H4 (cell line): ENCODE measurements at places on chromosomes 16 and 17. TPM values are rescaled to one million over a fixed set of nuclear protein-coding genes. Genes with fewer than 3 reads are reported as not detected.

DNA sequence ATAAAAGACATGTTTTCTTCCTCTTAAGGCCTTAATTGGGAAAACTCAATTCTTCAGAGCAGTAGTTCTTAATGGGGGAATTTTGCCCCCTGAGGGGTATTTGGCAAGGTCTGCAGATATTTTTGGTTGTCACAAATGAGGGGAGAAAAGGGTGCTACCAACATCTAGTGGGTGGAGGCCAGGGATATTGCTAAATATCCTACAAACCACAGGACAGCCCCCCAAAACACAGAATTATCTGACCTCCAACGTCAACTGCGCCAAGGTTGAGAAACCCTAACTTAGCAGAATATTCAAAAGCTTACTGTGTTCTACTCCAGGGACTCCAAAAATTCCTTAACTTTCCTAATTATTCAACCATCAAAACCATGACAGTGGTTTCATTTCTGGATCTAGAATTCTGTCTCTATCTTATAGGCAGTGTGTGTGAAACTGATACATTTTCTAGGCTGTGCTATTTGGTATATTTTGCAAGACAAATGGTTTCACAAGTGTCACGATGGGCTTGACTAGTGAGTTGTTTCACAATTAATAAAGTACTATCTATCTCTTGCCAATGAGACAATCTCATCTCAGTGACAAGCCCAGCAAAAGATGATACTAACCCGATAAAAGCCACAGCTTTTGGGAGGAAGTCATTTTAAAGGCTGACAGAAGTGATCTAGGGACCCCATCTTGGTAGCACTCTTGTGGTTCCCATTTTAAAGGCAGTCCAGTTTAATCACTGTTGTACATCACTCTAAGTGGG, 14.7 kb downstream of the TXNDC11 start:
- no peak for DNase-seq

- no peak for DNase-seq
Measured at GRCh38 chr17:79865351-79866210, 26.3 kb upstream of the CBX4 start.

GRCh38 chr16:85657996-85658395, 30.8 kb downstream of the GINS2 start:
- DNase-seq = no peak

- no peak for DNase-seq
Measured at GRCh38 chr17:28961391-28961790, 10.1 kb upstream of the PHF12 start.

DNA sequence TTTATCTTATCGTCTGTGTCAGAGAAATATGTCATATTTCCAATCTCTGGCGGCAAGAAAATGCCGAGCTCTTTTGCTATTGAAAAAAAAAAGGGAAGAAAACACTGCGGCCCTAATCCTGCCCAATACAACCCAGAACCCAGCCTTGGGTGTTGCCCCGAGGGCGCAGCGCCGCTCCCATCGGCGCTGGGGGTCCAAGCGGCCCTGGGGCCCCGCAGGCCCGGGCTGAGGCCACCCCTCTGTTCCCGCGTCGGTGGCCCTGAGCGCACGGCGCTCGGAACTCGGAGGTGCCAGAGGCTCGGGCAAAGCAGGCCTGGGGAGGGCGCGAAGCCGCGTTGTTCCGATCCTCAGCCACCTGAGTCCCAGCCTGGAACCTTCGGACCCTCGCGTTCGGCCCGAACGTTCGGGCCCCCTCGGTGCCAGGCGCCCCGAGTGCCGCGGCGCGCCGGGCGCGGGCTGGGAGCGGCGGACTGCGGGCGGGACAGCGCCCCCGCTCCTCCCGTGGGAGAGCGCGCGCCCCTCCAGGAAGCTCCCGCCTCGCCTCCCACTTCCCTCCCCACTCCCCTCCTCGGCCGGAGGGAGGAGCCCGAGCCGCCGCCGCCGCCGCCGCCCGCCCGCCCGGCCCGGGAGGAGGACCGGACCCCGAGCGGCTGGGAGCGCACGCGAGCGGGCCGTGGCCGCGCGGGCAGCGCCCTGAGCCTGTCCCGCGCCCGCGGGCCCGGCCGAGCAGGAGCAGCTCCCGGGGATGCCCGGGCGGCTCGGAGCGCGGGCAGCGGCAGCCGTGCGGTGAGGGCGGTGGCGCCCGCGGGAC, at the start of gene CPNE2:
Gene CPNE2, plus strand, starts transcription at position 609 of the 811 bp plus-strand sequence. CDS start 18,160 bp downstream, outside the sequence.
- DNase-seq = no peak

DNA sequence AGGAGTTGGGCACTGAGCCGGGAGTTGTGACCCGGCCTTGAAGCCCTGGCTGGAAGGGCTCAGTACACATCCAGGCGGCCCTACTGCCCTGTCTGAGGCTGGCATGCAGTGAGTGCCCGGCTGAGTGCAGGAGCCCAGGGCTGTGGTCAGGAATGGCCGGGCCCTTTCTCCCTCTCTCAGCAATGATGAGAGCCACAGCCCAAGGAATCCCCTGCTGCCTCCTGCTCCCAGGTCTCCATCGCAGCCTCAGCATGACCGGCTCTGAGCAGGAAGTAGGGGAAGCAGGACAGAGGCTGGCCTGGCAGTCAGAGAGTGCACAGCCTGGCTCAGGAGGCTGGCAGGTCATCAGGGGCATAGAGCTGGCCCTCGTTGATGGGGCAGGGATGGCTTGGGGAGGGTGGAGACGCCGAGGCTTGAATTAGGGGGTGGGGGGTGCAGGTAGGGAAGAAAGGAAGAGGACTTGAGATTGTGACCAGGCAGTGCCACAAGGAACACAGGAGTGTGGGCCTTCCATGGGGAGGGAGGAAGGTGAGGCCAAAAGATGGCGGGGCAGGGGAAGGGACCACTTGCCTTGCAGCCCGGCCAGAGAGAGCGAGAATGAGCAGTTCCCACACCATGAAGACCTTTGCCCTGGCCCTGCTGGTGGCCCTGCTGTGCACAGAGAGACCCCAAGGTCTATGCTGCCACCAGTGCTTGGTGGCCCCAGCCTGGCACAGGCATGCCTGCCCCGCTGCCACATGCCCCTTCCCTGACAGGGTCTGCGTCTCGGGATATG, 32.1 kb upstream of the KRT17 start:
- DNase-seq = no peak

The BCL6B gene
- not detected in 2 replicates for total RNA-seq

DNA sequence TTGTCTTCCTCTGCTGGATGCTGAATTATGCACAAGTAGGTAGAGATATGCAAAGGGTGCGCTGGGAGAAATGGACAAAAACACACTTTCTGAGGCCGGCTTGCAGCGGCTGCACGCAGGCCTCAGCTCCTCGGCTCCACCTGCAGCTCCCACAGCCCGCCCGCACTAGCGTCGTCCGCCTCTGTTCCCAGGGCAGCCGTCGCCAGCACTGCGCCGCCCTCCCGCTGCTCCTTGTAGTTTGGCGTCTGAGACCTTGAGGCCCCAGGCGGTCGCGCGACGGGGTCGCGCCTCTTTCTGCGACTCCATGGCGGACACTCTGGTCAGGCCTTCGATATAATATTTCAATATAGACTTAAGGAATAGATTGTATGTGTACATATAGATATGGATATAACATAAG, 24.8 kb downstream of the SLFN12 start:
- DNase-seq = no peak

The LASP1 gene
- total RNA-seq = 99.0 and 133 TPM in 2 replicates

DNA sequence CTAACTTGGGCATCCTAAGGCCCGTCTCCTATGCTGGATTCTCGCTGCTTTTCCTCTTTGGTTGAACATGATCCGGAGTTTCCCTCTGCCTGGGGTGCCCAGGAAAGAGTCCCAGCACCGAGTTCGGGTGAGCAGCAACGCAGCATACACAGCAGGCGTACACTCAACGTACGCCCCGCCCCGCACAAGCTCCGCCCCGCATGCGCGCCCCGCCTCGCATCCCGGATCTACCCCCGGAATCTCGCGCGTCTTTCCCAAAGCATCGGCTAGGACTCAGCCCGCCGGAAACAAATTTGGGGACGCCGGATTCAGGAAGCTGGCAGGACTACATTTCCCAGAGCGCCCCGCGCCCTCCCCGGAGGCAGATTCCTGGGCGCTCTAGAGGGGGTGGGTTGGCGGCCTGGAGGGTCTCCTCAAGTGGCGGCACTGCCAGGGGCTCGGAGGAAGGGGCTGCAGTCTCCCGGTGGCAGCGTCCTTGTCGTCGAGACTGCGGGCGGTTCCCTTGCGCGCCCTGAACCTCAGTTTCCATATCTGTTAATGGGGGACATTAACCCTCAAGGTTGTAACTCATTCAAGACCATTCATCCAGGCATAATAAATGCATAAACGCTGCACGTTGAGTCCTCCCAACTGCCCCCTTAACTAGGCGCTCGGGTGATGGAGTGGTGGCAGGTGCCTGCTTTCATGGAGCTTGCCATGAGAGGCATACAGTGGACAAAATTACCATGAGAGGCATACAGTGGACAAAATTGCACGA, 1.8 kb upstream of the ZNF500 start:
- peak; percentile 90 for DNase-seq

The MYH2 gene
- not detected in 2 replicates for total RNA-seq

The MVP gene
- total RNA-seq = 83.0 and 87.2 TPM in 2 replicates

The DPEP2 gene
- not detected in 2 replicates for total RNA-seq

DNA sequence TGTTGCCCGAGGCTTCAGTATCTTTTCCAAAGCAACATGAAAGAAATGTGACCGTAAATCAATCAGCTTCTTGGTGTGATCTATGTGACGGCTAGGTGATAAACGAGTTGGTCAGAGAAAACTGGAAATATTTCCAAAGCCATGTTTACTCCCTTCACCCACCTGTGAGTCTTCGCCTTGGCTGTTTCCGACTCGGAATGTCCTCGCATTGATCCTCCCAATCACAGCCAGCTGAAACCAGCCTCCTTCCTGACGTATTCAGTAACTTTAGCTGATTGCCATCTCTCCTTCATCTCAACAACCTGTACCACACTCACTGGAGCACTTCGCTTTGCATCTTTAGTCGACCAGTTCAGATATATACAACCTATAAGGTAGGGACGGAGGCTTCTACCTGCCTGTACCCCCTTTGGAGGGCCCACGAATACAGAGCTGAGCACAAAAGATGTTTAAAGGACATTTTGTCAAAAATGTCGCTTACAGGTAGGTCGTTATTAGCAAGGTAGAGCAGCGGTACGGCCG, 705 bp downstream of the KRABD2 start:
- DNase-seq = no peak

The KRT31 gene
- not detected in 2 replicates for total RNA-seq

DNA sequence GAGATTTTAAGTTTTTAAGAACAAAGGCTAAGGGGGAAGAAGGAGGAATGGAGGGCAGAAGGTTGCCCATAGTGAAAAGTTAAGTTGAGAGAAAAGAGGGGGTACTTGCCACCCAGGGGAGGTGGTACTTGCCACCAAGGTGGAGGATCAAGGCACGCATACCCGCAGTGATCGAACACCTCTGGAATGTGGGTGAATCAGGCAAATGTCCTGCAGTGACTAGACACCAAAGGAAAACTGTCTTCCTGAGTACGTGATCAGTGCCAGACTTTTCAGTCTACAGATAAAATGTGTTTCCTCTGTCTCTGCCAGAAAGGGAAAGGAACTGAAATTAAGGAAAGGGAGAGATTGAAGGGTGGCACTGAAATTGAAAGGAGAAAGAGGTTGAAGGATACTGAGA, 2285.3 kb downstream of the TP53TG3F start:
- DNase-seq = no peak

- peak; percentile 8 for DNase-seq
Measured at GRCh38 chr16:76748461-76749348, 442.3 kb upstream of the MON1B start.

GRCh38 chr17:19364699-19365498, 2.4 kb upstream of the B9D1 start:
- DNase-seq = no peak

GRCh38 chr17:14559264-14560119, 258.6 kb downstream of the HS3ST3B1 start:
- no peak for DNase-seq

The NAGS gene
- total RNA-seq = 1.0 and 3.1 TPM in 2 replicates

The GLP2R gene
- 1.3 and 2.8 TPM in 2 replicates for total RNA-seq

- no peak for DNase-seq
Measured at GRCh38 chr17:13395862-13396261, 205.9 kb downstream of the HS3ST3A1 start.

- DNase-seq = no peak
Measured at GRCh38 chr17:4545217-4545951, 9.8 kb downstream of the MYBBP1A start.

GRCh38 chr17:58626905-58627304, 64.9 kb downstream of the TEX14 start:
- no peak for DNase-seq

GRCh38 chr17:78026381-78026780, 67.9 kb downstream of the TNRC6C start:
- no peak for DNase-seq

- DNase-seq = no peak
Measured at GRCh38 chr17:34015253-34015652, 239.8 kb upstream of the CCL2 start.

DNA sequence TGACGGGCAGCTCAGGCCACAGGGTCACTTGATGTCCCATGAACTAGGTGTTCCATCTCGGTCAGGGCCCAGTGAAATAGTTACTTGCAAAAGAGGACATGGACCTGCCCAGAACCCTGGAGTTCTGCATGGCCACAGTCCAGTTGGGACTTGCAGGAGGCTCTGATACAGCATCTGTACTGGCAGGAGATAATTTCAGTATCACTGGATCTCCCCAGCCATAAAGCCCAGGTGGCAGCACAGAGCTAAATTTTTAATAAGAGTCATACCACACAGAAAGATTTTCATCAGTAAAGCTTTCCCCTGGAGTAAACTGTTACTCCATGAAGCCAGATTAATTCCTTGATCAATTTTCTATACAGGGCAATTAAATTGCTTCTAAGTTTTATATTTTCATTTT, 18.0 kb upstream of the SLC16A5 start:
- DNase-seq = no peak

The PIEZO1 gene
- total RNA-seq = 35.6 and 47.1 TPM in 2 replicates

DNA sequence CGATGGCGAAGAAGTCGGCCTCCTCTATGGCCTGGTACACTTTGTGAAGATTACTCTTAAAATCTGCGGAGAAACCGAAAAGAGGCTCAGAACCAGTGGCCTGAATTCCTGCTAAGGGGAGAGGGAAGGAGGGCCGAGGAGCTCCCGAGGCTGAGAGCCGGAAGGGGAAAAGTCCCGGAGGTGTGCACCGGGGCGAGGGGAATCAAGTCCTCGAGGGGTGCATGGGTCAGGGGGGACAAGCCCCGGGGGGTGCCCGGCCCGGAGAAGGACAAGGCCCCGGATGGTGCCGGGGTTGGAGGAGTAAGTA, 495 bp downstream of the PARN start:
- DNase-seq = no peak

The TAF15 gene
- total RNA-seq = 17.8 and 19.8 TPM in 2 replicates

The ZNF423 gene
- 0.04 and 0.97 TPM in 2 replicates for total RNA-seq

The EVPL gene
- not detected in 2 replicates for total RNA-seq

The WFIKKN2 gene
- total RNA-seq = not detected in 2 replicates

The ST6GALNAC1 gene
- total RNA-seq = not detected in 2 replicates

- DNase-seq = no peak
Measured at GRCh38 chr17:18916816-18917500, 35.0 kb upstream of the SLC5A10 start.

DNA sequence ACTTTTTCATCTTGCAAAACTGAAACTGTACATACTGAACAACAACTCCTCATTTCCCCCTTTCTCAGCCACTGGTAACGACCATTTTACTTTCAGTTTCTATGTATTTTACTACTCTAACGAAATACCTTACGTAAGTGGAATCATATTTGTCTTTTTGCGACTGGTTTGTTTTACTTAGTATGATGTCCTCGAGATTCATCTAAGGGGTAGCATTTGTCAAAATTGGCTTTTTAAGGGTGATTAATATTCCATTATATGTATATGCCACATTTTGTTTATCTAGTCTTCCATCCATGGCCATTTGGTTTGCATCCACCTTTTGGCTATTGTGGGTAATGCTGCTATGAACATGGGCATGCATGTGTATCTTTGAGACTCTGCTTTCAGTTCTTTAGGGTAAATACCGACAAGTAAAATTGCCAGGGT, 10.4 kb downstream of the KPNB1 start:
- DNase-seq = no peak

The FAM20A gene
- not detected in 2 replicates for total RNA-seq
